ENCODE measurements at places on chromosomes 4 and X.

GRCh38 chr4:140568507-140569306 is at the start of gene UCP1:
Gene UCP1 (minus strand): TSS chr4:140568961. CDS start chr4:140568729, 232 bp downstream.
- H3K36me3 ChIP-seq: peaks cover 2% of the 10 kb centered on the region
- peaks cover 60% of the 10 kb centered on the region for H3K27me3 ChIP-seq
- peak; percentile 12 for DNase-seq
- no peak within 1 kb of the TSS for H3K27ac ChIP-seq
- peaks cover 19% of the 10 kb centered on the region for H3K4me1 ChIP-seq

GRCh38 chr4:68718447-68719074 is 48.1 kb upstream of the UGT2B15 start:
- no peaks in the 10 kb centered on the region for H3K36me3 ChIP-seq
- no peak for DNase-seq
- H3K4me1 ChIP-seq: no peaks in the 10 kb centered on the region
- no peak overlapping the region for H3K4me3 ChIP-seq

- H3K27ac ChIP-seq: no peak overlapping the region
- no peaks in the 10 kb centered on the region for H3K36me3 ChIP-seq
- peaks cover 24% of the 10 kb centered on the region for H3K27me3 ChIP-seq
- no peak for DNase-seq
Observed at GRCh38 chrX:114584375-114584943, 573 bp downstream of the HTR2C start.

DNA sequence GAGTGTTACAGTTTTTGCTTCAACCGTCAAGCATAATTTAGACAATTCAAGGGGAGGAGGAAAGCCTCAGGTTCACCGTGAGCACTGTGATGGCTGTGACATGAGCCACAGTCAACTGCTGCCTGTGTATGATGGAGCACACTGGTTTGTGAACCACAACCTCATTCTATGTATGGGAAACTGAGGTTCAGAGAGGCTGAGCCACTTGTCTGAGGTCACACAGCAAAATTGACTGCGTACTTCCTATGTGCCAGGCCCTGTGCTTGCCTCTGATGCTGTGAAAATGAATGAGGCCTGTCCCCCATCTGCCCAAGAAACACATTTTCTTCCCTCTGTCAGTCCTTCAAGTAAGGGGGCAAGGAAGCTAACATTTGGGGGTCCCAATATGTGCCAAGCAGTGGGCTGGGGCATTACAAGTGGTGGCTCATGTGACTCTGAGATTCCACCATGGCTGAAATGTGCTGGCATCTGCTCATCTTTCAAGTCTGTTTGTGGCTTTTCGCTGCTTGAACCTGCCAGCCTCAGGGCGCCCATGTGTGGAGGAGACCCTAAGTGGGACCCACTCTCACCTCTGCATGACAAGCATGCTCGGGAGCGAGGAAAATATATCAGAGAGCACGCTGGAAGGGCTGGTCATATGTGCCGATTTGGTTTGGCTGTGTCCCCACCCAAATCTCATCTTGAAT is 79.7 kb downstream of the ADRA2C start:
- H3K4me1 ChIP-seq: no peaks in the 10 kb centered on the region
- no peaks in the 10 kb centered on the region for H3K36me3 ChIP-seq
- no peak overlapping the region for H3K4me3 ChIP-seq
- peaks cover 6% of the 10 kb centered on the region for H3K27me3 ChIP-seq
- no peak for DNase-seq
- H3K27ac ChIP-seq: no peak overlapping the region

GRCh38 chr4:123966990-123967769 is 570.6 kb downstream of the SPRY1 start:
- H3K4me1 ChIP-seq: no peaks in the 10 kb centered on the region
- no peaks in the 10 kb centered on the region for H3K36me3 ChIP-seq

GRCh38 chrX:127459790-127460189 is 592.4 kb downstream of the ACTRT1 start:
- H3K27me3 ChIP-seq: no peaks in the 10 kb centered on the region
- no peaks in the 10 kb centered on the region for H3K4me1 ChIP-seq
- no peak for DNase-seq
- H3K27ac ChIP-seq: no peak overlapping the region

GRCh38 chr4:168736860-168737805 is 240.3 kb downstream of the PALLD start:
- no peak for DNase-seq
- H3K36me3 ChIP-seq: no peaks in the 10 kb centered on the region
- H3K27ac ChIP-seq: no peak overlapping the region
- H3K4me3 ChIP-seq: no peak overlapping the region
- peaks cover 5% of the 10 kb centered on the region for H3K27me3 ChIP-seq
- no peaks in the 10 kb centered on the region for H3K4me1 ChIP-seq

DNA sequence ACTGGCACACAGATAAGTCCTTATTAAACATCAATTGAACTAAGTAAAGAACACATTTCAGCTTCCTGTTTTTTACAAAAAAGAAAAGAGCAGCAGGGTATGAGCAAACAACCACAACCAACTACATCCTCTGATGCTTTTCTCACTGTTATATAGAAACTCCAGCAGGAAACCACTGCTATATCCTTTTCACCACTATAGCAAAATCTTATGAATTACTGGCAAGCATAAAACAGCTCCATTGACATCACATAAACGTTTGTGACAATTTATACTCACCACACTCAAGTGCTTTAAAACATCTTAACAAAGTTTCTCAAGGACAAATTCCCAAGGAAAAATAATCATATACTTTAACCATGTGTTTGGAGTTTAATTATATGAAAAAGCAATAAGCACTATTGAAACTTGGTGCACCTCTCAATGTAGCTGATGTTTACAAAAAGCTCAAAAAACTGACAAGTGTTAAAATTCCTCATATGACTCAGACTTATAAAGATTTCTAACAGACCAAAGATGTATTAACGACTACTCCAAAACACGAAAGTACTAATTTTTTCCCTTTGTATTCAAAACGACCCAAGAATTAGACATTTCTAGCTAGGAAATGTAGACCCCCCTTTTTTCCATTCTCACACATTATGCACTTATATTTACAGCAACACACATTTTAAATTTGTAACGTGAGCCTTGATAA is 12.9 kb downstream of the GPRIN3 start:
- H3K27me3 ChIP-seq: no peaks in the 10 kb centered on the region
- H3K27ac ChIP-seq: peak overlapping the region; percentile 95
- peak overlapping the region; percentile 54 for H3K4me3 ChIP-seq
- H3K36me3 ChIP-seq: peaks cover 4% of the 10 kb centered on the region
- peaks cover 96% of the 10 kb centered on the region for H3K4me1 ChIP-seq

DNA sequence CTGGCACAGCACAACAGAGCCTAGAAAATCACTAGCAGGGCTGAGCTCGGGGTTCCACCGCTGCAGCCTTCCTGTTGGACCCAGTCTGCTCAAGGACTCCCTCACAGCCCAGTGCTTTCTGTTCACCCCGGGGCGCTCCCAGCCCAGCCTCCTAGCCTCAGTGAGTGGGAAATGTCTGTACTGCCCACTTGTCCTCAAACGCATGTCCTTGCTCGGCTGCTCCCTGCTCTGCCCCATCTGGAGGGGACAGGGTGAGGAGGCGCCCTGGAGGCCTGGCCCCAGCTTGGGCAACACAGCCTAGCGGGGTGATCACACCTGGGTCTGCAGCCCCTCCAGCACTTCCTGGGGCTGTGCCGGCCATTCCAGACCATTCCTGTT is 11.9 kb upstream of the CCNQ start:
- no peaks in the 10 kb centered on the region for H3K36me3 ChIP-seq
- H3K27ac ChIP-seq: no peak overlapping the region
- H3K4me1 ChIP-seq: peaks cover 16% of the 10 kb centered on the region
- H3K27me3 ChIP-seq: no peaks in the 10 kb centered on the region
- no peak overlapping the region for H3K4me3 ChIP-seq

GRCh38 chr4:89737888-89738287 is 99.1 kb downstream of the SNCA start:
- no peaks in the 10 kb centered on the region for H3K36me3 ChIP-seq
- H3K4me1 ChIP-seq: no peaks in the 10 kb centered on the region
- DNase-seq: no peak
- no peak overlapping the region for H3K27ac ChIP-seq
- H3K4me3 ChIP-seq: no peak overlapping the region

DNA sequence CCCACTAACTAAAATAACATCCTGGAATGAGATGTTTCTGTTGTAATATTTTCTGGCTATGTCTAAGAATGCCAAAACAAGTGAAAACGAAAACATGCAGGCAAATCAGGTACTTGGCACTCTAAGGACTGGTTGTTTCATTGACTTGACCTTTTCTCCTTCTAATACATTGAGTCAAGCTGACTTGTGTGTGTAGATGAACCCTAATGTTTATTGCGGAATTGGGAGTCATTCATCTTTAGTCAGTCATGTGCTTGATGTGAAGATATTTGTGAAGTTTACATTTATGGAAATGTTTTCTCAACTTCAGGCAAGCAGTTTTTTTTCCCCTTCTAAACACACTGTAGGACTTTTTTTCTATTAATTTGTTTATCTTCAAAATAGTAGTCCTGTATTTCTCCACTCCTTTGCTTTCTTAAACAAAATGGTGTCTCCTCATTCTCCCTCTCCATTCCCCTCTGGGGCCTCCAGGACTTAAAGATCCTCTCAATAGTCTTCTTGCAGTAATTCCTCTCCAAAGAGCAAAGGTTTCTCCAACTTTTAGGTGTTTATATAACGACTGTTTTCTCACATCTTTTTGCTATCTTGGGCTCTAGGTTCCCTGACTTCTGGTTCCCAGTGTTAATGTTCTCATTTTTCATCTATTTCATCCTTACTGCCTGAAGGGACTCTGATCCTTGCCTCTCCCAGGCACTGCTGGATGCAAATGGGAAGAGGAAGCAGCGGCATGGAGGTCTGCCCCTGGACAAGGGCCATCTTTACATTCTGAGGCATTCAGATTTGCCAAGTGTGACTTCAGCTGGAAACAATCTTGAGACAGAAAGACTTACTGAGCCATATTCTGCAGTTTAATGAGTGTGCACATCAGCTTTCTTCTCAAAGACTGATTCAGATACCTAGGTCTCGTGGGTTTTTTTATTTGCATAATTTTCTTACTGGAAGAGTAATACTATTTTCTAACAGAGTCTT is 166.4 kb downstream of the ARHGAP6 start:
- H3K36me3 ChIP-seq: no peaks in the 10 kb centered on the region
- H3K4me1 ChIP-seq: no peaks in the 10 kb centered on the region
- H3K27ac ChIP-seq: no peak overlapping the region
- peaks cover 1% of the 10 kb centered on the region for H3K27me3 ChIP-seq
- DNase-seq: no peak

- no peak overlapping the region for H3K4me3 ChIP-seq
- no peaks in the 10 kb centered on the region for H3K4me1 ChIP-seq
- H3K27ac ChIP-seq: no peak overlapping the region
Observed at GRCh38 chr4:107629318-107629717, 90.7 kb downstream of the PAPSS1 start.

- H3K27ac ChIP-seq: no peak overlapping the region
- H3K4me3 ChIP-seq: no peak overlapping the region
- no peaks in the 10 kb centered on the region for H3K27me3 ChIP-seq
Observed at GRCh38 chr4:178414881-178415446, 972.7 kb upstream of the AGA start.

Data from activated naive CD8-positive, alpha-beta T cell treated with anti-CD3 and anti-CD28 coated beads, Interleukin-2, amount 50 U/mL, for 24 hours (primary cell).